Activated gamma-delta T cell treated with anti-CD3 and anti-CD28 coated beads, Interleukin-2, amount 50 U/mL, for 16 hours (primary cell): ENCODE measurements at places on chromosomes 6 and 20.

DNA sequence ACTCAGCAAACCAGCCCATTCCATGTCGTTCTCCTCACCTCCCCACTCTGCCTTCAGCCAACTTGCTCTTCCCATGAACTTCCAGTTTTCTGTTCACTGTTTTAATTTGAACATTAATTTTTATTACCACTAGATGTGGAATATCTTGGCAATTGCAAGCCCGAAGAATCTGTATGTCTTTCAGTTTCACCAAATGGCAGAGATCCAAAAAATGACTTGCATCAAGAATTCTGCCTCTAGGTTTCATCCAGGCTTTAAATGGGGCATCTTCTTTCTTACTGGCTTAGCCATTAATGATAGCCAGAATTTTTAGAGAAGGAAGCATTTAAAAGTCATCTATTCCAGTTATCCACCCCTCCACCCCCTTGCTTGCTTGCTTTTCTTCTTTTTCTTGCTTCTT, 39.0 kb downstream of the CAP2 start:
- no peak for DNase-seq

GRCh38 chr20:15814911-15815310, 758.3 kb downstream of the KIF16B start:
- DNase-seq = no peak

GRCh38 chr6:26329763-26330511, 35.1 kb upstream of the BTN3A2 start:
- DNase-seq = no peak

DNA sequence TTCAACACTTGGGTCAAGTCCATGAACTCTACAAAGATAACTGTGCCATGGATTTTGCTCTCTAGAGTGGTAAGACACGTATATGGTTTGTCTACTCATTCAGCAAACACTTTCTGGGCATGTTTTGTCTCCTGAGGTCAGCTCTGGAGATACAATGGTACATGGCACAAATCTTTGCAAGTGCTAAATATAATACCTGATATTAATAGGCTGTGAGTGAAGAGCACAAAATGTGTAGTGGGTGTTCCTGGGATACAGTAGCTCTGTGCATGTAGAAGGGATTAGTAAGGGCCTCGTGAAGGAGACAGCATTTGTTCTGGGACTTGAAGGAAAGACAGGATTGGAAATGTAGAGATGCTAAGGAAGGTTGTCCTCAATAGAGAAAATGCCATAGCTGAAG, 360.9 kb downstream of the BCKDHB start:
- DNase-seq = no peak

- no peak for DNase-seq
Measured at GRCh38 chr6:18406955-18407749, 20.0 kb downstream of the RNF144B start.

GRCh38 chr6:43725643-43726580, 38.3 kb upstream of the MRPS18A start:
- DNase-seq = no peak

- DNase-seq = no peak
Measured at GRCh38 chr20:23078351-23079015, 7.6 kb downstream of the CD93 start.

GRCh38 chr6:111686249-111686931, 80.7 kb upstream of the TRAF3IP2 start:
- no peak for DNase-seq

DNA sequence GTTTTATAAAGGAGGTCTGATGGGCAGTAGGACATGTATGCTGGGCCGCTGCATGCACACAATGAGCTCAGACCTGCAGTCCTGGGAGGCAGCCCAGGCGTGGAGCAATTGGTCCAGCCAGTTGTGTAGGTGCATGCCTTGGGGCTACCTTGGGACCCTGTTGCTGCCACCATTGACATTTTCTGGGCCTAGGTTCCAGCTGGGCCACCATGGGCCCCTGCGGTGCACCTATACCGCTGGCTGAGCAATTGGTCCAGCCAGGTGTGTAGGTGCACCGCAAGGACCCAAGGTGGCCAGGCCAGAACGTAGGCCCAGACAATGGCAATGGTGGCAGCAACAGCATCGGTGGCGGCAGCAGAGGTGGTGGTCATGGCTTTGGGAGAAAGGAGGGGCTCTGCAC, 143.9 kb downstream of the PXDC1 start:
- DNase-seq = no peak

DNA sequence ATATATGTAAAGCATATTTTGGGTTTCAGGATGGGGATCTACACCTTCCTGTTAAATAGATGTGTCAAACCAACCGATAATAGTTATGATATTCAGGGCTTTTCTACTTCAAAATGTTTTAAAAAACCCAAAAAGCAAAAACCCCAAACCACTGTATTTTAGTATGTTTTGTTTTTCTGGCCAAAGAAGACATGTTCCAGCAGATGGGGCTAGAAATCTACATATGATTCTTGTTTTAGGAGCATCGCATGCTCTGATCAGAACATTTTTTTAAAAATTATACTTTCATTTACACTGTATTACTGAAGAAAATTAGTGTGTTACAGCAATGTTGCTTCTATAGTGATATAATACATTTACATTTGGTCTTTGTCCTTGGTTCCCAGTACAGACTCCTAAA, 11.0 kb downstream of the RMND1 start:
- no peak for DNase-seq

DNA sequence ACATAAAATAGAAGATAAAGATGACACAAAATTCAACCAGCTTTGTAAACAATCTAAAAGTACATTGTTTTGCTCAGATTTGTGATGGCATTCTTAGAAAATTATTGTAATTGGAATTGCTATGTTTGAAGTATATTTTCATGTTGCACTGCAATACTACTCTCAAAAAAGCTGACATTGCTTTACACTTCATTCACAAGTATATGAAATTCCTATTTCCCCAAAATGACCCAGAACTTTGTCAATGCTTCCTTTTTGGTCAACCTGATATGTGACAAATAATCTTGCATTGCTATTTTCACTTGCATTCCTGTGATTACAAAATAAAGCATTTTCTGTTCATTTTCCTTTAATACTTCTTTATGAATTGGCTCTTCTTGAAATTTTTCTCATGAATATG, 104.1 kb upstream of the BMP5 start:
- DNase-seq = no peak

DNA sequence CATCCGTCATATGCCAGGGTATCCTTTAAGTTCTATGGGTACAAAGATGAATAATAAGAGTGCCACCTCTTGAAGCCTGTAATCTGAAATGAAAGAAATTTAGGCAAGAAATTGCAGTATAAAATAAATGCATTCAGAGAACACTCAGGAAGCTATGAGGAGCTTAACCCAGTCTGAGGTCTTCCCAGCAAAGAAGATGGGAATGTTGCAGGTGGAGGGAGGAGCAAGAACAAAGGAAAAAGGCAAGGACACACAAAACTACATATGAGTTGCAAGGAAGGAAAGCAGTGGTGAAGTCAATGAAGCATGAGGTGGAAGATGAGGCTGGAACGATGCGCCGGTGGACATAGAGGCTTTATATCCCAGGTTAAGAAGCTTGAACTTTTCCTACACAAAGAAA, 67.0 kb upstream of the DST start:
- no peak for DNase-seq

- peak; percentile 59 for DNase-seq
Measured at GRCh38 chr6:43263314-43264178, 20.3 kb downstream of the TTBK1 start.

DNA sequence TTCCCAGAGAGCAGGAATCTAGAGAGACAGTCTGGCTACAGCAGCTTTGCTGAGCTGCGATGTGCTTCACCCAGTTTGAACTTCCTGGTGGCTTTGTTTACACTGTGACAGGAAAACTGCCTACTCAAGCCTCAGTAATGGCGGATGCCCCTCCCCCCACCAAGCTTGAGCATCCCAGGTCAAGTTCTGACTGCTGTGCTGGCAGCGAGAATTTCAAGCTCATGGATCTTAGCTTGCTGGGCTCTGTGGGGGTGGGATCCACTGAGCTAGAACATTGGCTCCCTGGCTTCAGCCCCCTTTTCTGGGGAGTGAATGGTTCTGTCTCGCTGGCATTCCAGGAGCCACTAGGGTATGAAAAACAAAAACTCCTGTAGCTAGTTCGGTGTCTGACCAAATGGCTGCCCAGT, 91.0 kb upstream of the ESR1 start:
- DNase-seq = no peak

GRCh38 chr6:88171312-88171711, 5.2 kb upstream of the CNR1 start:
- no peak for DNase-seq

DNA sequence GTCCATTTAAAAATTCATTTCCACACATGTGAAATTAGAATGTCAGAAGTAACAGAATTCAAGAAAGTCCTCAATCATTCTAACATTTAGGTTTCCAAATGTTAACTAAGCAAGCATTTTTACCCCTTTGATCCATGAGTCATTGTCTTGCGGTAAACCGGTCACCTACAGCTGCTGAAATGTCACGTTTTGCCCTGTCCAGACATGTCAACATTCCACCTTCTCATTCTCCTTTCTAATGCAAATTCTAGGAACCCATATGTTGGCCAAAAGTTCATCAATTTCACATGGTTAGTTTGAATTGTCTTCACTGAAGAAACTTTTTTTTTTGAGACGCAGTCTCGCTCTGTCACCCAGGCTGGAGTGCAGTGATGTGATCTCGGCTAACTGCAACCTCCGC, 117.2 kb downstream of the IPCEF1 start:
- DNase-seq = no peak

DNA sequence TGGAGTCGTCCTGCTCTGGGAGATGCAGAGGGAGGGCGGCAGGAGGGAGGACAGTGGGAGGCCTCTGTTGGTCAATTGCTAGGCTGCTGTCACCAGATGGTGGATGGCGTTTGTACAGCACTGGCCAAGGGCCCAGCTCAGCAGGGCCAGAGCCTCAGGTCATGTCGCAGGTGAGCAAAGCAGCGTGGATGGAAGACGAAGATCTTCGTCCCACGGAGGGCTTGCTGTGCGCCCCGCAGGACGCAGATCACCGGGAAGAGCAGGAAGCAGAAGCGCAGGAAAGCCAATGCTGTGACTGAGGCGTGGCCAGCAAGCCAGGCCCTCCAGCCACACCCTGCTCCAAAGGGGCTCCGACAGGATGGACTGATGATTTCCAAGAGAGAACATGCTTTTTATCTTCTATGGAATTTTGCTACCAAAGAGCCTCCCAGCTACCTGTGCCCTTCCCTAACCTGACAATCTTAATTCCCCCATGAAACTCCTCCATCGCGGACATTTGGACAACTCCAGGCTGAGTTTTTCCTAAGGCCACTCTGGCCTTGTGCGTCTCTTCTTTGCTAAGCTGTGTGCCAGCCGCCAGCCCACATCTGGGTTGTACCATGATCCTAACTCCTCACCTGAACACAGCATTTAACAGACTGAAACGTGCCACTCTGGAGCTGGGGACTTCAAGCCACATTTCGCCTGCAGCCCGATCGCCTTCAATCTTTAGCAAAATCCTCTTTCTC, 3.5 kb upstream of the SLCO4A1 start:
- no peak for DNase-seq

DNA sequence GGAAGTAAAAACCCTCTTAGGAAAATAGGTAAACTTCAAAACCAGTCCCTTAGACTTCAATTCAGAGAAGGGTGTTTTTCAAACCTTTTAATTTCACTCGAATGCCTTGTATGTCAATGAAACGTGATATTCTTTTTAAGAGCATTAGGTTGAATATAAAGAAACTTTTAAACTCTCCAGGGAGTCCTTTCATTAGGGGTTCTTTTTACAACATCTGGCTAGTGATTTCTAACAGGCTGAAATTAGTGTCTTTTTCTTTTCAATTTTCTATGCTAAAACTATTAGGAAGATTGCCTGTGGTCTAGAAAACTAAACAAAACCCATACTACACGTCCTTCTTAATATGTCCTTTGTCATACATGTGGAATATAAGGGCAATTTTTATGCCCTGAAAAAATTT, 569.7 kb upstream of the CITED2 start:
- no peak for DNase-seq

DNA sequence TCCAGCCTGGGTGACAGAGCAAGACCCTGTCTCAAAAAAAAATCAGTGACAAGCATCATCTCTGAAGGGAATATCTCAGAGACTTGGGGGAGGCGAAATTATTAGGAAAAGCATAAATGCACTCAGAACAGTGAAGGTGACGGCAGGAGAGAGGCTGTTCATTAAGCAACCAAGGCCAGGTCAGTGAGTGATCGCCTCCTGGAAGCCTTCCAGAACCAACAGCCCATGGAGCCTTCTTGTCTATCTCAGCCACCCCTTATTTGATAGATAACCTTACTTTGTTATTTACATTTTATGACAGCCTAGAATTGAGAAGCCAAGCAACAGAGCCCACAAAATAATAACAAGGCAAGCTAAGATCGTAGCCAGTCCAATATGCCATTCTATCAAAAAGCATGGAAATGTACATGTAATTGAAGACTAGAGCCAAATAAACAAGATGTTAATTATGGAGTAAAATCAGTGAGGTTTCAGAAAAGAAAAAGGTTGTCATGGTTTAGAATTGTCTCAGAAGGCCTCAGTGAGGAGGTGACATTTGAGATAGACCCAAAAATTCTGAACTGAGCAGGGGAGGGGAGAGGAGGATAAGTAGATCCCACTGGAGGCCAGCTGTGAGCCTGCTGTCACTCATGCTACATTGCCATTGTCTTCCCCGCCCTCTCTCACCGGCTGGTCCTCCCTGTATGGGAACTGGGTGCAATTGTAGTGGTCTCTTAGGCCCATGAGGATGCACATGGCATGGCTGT, 17.8 kb downstream of the BNIP5 start:
- no peak for DNase-seq

GRCh38 chr20:43744966-43745730, 18.3 kb upstream of the GTSF1L start:
- no peak for DNase-seq

DNA sequence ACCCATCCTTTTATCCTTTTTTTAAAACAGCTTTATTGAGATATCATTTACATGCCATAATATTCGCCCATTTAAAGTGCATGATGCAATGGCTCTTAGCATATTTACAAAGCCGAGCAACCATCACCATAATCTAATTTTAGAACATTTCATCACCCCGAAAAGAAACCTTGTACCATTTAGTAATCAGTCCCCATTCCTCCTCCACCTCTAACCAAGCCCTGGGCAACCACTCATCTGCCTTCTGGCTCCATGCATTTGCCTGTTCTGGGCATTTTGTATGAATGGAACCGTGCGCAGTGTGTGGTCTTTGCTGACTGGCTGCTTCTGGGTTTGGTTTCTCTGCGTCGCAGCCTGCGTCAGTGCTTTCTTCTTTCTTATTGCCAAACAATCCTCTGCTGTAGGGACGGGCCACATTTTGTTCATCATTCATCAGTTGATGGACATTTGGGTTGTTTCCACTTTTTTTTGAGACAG, 10.2 kb upstream of the EEF1A2 start:
- no peak for DNase-seq

DNA sequence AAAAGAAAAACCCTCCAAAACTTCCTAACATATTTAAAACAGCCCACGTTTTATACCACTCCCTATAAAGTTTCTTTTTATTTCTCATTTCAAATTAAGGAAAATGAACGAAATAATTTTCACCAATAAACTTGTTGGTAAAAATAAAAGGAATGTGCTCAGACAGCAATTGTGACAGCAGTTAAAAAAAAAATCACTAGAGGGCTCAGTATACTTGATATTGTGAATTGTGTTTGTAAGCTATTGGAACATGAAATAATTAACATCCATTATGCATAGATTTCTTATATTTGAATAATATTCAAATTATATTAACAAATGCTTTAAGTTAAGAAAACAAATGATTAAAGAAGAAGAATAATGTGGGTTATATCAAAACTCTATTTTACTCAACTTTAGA, 105.5 kb downstream of the ASCC3 start:
- no peak for DNase-seq
